ENCODE measurements at places on chromosomes 1 and 21. TPM values are rescaled to one million over a fixed set of nuclear protein-coding genes. Genes with fewer than 3 reads are reported as not detected.

- no peaks in the 10 kb centered on the region for H3K36me3 ChIP-seq
- H3K27ac ChIP-seq, result no peak overlapping the region
- H3K27me3 ChIP-seq, result peaks cover 3% of the 10 kb centered on the region
- no peaks in the 10 kb centered on the region for H3K4me1 ChIP-seq
- no peak for DNase-seq
These were observed 111.1 kb upstream of the COL6A1 start for GRCh38 chr21:45870421-45870820.

GRCh38 chr1:78375996-78376395 lies 114.8 kb upstream of the PTGFR start:
- H3K4me1 ChIP-seq, result no peaks in the 10 kb centered on the region
- H3K36me3 ChIP-seq, result no peaks in the 10 kb centered on the region
- DNase-seq, result no peak
- H3K27me3 ChIP-seq, result no peaks in the 10 kb centered on the region

The UHMK1 gene
- total RNA-seq, result 49.4 TPM

The ALDH9A1 gene
- 70.7 TPM for total RNA-seq

DNA sequence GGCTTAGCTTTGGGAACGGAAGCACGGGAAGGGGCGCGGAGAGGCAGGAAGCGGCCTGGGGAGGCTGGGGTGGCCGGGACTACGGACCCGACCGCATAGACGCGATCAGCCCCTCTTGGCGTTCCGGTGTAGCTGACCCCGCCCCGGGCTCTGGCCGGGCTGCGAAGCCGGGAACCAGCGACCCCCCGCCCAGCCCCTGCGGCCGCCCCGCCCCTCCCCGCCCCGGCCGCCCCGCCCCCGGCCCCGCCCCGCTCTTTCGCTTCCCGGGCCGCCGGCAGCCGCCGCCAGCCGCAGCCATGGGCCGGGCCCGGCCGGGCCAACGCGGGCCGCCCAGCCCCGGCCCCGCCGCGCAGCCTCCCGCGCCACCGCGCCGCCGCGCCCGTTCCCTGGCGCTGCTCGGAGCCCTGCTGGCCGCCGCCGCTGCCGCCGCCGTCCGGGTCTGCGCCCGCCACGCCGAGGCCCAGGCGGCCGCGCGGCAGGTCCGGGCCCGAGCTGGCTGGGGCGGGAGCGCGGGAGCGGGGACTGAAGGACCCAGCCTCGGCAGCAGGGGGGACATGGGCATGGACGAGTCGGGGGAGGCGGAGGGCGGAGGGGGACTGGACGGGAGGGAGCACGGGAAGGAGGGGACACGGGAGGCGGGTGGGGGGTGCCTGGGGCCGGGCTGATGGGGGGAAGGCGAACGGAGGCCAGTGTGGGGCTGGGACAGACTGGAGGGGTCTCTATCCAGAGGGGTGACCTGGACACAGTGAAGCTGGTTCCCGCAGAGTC lies at the start of gene SELENON:
TSS of gene SELENON (plus strand) at position 259 of the 768 bp plus-strand sequence. CDS start at position 297, 38 bp downstream.
- DNase-seq, result peak; percentile 68
- no peaks in the 10 kb centered on the region for H3K27me3 ChIP-seq
- H3K4me3 ChIP-seq, result peak within 1 kb of the TSS; percentile 65
- peaks cover under 1% of the 10 kb centered on the region for H3K36me3 ChIP-seq

DNA sequence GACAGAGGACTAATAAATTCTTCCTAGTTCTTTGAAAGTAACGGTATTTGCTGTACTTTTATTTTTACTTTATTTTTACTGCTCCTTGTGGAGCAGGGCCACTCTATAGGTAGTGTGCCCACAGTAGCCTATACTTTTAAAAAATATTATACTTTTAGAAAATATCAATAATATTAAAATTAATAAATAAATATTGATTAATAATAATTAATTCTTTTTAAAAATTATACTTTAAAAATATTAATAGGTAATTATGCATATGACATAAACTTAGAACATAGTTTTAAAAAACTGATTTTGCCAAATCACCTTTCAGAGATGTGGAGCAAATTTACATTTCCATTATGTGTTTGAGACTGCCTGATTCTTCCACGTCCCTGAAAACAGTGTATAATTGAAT lies 30.8 kb downstream of the ZBED6 start:
- DNase-seq, result no peak
- no peaks in the 10 kb centered on the region for H3K4me1 ChIP-seq
- H3K27ac ChIP-seq, result no peak overlapping the region
- no peaks in the 10 kb centered on the region for H3K27me3 ChIP-seq

DNA sequence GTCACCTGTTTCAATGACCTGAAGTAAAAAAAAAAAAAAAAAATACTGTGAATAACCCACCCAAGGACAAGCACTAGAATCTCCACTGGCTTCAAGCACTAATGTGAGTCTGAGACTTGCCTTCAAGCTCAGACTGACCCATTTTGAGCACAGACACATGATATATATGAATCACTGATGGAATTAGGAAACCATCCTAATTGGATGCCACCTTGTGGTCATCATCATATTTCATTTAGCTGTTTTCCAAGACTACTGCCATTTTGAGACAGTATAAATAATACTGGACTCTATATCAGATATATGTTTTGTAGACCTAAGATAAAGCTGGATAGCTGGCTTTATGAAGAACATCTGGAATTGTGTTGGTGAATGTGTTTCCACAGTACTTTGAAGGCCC lies 1232.0 kb downstream of the KCNT2 start:
- no peak overlapping the region for H3K27ac ChIP-seq
- no peaks in the 10 kb centered on the region for H3K36me3 ChIP-seq
- no peak overlapping the region for H3K4me3 ChIP-seq
- no peaks in the 10 kb centered on the region for H3K4me1 ChIP-seq
- no peaks in the 10 kb centered on the region for H3K27me3 ChIP-seq

- no peak overlapping the region for H3K4me3 ChIP-seq
- H3K4me1 ChIP-seq, result no peaks in the 10 kb centered on the region
- no peaks in the 10 kb centered on the region for H3K27me3 ChIP-seq
- H3K27ac ChIP-seq, result no peak overlapping the region
- no peak for DNase-seq
- no peaks in the 10 kb centered on the region for H3K36me3 ChIP-seq
These were observed 38.5 kb upstream of the SLC19A1 start for GRCh38 chr21:45580576-45581321.

DNA sequence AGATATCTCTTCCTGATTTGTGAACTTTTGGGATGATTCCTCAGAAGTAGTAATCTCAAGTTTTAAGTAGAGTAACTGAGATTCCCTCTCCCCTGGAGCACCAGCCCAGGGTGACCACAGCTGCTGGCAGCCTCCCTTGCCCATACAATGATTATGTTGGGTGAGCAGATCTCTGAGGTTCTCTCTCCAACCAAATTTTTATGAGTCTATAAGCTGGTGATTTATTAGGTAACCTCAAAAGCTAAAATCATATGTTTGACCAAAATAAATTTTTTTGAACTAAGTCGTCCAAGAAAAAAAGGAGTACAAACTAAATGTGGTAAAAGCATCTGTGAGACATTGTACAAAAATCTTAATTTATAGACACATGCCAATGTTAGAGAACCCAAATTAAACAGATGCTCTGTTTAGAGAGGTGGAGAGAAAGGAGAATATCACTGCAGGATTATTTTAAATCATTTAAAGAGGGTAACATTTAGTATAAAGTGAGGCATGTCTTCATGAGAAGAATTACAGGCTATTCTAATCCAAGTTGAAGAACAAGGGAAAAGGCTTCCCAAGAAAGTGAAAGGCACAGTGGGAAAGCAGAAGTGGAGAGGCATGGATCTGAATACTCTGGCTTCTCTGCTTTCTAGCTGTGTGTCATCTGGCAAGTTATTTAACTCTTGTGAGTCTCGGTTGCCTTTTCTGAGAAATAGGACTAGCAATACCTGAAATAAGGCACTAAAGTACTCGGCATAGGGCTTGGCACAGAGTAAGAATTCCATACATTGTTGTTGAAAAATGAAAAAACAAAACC lies 2.5 kb downstream of the AKNAD1 start:
- no peak overlapping the region for H3K27ac ChIP-seq
- DNase-seq, result no peak
- no peaks in the 10 kb centered on the region for H3K4me1 ChIP-seq
- H3K4me3 ChIP-seq, result no peak overlapping the region
- no peaks in the 10 kb centered on the region for H3K36me3 ChIP-seq
- no peaks in the 10 kb centered on the region for H3K27me3 ChIP-seq

The CHI3L1 gene
- total RNA-seq, result 49.5 TPM

GRCh38 chr1:240739754-240740153 lies 127.8 kb upstream of the GREM2 start:
- H3K4me1 ChIP-seq, result no peaks in the 10 kb centered on the region
- no peaks in the 10 kb centered on the region for H3K27me3 ChIP-seq
- H3K36me3 ChIP-seq, result no peaks in the 10 kb centered on the region
- H3K27ac ChIP-seq, result no peak overlapping the region

The AGO4 gene
- total RNA-seq, result 12.2 TPM
